Stimulated activated CD8-positive, alpha-beta memory T cell treated with anti-CD3 and anti-CD28 coated beads, Interleukin-7, amount 100 ng/mL, for 1 hour (primary cell): ENCODE measurements at places on chromosomes 5 and 9.

- peak; percentile 73 for DNase-seq
Observed at GRCh38 chr5:179060116-179061008, at the start of gene ZNF354C. Gene ZNF354C, plus strand, starts transcription at chr5:179060373. Its CDS starts 1,696 bp downstream, at chr5:179062069.

- DNase-seq = no peak
Observed at GRCh38 chr9:92661127-92661526, 8.8 kb downstream of the IPPK start.

- DNase-seq = no peak
Observed at GRCh38 chr9:31388660-31389059, 995.8 kb upstream of the ACO1 start.

DNA sequence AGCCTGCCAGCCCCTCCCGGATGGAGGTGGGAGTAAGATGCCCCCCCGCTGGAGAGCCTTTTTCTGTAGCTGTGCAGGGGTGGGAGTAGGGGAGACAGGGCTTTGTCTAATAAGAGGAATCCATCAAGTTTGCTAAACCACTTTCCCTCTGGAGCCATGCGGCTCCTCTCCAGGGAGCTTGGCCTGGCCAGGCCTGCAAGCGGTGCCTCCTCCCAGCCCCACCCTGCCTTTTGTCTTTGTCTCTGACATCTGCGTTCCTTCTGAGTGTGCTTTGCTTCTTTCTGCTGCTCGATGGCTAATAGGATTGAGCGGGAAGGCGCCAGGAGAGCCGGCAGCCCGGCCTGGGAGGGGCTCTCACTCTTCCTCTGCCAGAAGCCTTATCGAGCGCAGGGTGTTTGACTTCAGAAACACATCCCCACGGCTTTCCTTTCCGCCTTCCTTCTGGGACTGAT is 26.7 kb upstream of the FCN1 start:
- no peak for DNase-seq

DNA sequence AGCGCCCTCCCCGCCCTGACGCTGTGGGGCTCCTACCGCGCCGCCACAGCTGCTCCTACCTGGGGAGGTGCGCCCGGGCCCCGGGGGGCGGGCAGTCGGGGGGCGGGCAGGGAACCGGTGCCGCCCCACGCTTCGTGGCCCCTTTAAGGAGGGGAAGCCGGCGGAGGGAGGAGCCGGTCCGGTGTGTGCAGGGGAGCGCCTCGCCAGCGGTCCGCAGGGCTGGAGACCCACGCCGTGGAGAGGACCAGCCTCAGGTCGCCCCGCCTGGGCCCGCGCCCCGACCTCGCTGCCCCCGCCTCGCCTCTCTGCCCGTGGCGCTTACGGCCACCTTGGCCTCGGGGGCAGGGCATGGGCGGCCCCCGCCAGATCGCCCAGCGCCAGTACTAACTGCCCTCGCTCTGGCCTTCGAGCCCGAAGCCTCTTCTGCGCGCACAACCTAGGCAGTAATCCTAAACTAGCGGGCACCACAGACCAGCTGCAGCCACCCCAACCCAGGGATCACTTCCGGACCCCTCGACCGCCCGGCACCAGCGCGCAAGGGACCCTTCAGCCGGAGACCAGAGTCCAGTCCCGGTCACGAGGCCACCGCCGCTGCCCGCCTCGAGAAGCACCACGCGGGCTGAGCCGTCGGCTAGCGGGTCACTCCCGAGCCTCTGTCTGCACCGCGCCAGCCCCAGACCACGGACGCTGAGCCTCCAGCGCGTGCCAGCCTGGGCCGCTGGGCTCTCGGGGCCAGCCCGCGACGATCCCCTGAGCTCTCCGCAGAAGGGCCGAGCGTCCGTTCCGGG is at the start of gene FOXE1:
FOXE1 (plus strand) TSS at position 171 of the 788 bp plus-strand sequence. CDS start 689 bp downstream, outside the sequence.
- no peak for DNase-seq

DNA sequence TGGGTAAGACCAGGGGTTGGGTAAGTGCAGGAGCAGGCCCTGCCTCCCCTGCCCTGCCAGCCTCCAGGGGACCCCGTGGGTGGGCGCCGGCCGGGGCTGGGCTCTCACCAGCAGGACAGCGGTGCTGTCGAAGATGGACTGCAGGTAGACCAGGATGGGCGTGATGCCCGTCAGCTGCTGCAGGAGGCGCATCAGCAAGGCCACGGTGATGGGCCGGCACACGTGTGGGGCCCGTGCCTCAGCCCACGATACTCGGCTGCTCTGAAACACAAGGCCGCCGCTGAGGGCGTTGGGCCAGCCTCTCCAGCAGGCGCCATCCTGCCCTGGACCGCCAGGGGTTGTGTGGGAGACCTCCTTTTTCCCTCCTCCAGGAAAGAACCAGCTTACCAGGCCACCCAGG is 4.0 kb downstream of the SLC2A6 start:
- no peak for DNase-seq

DNA sequence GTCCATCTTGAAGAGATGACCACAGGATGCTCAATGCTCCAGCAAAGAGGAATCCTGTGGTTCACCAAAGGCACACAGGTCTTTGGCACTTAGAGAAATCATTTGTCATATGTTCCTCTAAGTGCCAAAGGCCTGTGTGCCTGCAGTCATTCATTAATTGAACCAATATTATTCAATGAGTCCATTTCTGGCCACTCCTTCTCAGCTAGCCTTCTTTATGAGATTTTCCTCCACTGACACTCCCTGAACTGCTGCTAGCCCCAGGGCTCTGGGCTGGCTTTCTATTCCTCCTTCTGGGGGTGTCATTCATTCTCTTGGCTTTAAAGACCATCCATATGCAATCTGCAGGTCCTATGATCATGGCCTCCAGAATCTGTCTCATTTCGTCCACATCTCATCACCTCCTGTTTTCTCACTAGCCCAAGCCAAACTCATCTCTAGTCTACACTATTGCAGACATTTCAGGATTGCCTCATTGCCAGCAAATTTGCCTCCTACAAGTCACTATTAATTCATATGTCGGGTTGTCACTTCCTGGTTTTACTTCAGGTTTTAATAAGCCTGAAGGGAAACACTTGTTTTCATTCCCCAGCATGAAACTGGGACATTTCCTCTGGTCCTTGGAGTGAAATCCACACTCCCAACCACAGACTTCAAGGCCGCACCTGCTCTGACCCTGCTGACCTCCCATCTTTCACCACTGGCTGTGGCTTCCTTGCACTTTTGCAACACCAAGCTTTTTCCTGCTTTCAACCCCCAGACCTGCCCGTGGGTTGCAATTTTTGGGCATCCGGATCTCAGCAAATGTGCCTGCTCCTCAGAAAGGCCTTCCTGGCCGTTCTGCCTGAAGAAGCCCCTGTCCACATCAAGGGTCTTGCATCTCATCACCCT is 35.1 kb downstream of the KCNIP1 start:
- DNase-seq = no peak

DNA sequence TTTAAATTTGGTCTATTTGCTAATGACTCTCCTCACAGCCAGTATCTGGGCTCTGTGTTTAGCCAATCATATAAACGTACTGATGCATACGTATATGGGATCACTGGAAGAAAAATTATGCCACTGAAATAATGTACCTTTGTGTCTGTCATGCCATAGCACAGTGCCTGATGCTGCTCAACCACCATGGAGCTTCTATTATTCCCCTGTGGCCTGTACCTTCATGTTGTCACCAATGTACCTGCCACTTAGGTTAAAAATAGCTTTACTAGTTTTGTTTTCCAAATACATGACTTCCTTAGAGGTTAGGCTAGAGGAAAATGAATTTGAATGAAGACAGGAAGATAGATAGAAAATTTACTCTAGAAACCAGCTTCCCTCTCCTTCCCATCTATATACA is 34.6 kb downstream of the HACD4 start:
- DNase-seq = no peak

DNA sequence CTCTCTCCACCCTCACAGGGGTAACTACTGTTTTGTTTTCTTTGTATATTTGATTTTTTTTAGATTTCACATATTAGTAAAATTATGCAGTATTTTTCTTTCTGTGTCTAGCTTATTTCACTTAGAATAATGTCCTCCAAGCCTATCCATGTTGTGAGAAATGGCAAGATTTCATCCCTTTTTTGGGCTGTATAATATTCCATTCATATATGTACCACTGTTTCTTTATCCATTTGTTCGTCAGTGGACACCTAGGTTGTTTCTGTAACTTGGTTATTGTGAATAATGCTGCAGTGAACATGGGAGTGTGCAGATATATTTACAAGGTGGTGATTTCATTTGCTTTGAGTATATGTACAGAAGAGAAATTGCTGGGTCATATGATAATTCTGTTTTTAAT is 144.0 kb upstream of the CHD1 start:
- DNase-seq = no peak

DNA sequence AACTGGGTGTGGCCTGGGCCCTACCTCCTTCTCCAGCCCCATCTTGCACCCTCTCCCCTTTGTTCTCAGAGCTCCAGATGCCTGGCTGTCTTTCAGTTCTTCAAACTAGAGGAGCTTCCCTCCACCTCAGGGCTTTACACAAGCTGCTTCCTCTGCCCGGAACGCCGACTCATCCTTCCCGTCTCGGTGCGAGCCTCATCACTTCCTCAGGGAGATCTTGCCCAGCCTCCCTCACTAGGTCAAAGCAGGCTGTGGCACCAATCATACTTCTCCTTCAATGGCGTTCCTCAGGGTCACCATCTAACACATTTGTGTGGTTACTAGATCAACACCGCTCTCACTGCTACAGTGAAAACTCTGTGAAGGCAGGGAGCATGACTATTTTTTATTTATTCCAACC is 56.2 kb upstream of the ZSWIM6 start:
- DNase-seq = no peak

DNA sequence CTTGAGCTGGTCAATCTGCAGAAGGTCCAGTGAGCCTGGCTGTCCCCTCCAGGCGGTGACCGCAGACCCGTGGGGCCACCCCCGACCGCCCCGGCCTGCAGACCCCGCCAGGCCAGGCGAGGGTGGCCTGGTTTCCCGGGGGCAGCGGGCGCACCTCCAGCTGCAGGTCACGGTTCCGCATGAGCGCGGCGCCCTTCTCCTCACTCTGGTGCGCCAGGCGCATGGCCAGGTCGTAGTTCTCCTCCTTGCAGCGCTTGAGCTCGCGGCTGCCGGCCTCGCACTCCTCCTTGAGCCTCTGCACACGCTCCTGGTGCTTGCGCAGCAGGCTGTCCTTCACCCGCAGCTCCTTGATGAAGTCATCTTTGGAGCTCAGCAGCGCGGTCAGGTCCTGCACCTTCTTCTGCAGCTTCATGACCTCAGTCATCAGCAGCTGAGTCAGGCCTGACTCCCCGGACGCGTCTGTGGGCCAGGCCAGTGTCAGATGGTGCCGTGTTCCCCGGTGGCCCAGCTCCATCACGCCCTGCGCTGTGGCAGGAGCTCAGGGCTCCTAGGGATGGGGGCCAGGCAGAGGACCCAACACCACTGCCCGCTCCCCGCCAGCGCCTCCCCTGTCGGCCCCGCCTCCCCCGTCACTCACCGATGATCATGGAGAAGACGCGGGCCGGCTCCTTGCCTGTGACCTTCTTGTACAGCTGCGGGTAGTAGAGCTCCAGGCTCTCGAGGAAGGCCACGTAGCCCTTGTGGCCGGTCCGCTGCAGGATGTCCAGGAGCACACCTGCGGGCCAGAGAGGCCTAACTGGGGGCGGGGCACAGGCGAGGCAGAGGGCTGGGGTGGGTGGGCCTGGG is 2.6 kb downstream of the CARD9 start:
- DNase-seq = no peak

- no peak for DNase-seq
Observed at GRCh38 chr5:173882632-173883031, 5.5 kb upstream of the CPEB4 start.

DNA sequence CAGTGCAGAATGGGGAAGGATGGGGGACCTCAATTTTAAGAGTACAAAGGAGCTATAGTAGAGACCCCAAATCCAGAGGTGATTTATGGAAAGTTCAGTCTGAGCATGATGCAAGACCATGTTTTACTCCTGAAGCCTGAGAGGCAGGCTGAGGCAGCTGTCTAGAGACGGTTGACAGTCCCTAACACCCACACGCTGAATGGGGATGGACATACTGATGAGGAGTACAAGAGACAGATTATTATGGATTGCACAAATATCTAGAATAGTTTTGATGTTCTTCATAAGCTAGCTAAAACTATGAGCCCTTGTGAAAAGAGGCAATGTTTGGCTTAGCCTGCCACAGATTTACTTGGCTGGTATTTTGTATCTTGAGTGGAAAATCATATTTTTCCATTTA is 64.5 kb downstream of the PRR16 start:
- no peak for DNase-seq

GRCh38 chr5:7904170-7904569 is 35.2 kb downstream of the MTRR start:
- no peak for DNase-seq

DNA sequence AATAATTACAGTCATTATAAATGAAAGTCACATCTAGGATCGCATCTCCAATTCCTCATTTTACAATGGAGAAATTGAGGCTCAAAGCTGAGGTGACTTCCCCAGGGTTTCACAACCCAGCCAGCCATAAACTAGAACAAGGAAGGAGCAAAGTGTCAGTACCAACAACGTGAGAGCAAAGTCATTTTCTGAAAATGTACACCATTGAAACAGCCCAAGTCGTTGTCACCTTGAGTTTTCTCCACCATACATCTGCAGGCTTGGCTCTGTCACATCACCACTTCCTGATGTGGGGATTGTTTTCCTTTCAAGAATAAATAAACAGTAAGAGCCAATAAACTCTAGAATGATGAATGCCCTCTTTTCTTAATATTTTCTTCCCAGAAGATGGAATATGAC is 184.5 kb upstream of the PTGER4 start:
- no peak for DNase-seq

DNA sequence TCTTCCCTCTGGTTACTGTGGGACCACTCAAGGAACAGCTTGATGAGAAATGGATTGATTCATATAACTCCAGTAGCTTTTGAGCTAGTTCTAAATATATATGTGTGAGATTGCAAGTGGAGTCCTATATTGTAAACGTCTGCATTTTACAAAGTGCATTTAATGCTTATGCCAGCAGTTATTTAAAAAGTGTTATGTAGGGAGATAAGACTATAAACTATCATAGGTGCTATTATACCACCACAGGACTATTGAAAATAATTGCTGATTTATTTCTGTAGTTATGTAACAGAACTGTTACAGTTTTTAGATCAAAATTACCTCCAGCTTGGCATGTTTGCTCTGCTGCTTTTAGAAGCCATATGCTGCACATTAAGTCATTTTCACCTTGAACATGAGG is 36.2 kb downstream of the PTCD2 start:
- no peak for DNase-seq

DNA sequence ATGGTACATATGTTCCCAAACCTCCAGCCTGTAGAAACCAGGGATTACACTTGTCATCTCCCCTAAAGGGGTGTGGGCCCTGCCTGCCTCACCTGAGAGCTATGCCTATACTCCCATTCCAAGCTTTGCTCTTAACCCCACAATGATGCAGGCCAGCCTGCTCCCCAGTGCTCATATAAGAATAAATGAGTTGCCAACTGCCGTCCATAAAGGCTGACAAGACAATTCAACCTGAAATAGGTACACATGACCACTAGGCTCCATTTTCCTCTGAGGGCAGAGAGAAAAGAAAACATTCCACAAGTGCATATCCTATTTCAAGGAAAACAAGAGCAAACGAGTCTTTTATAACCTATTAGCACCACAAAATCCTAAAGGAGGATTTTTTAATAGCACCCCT is 28.4 kb downstream of the SKP1 start:
- no peak for DNase-seq

DNA sequence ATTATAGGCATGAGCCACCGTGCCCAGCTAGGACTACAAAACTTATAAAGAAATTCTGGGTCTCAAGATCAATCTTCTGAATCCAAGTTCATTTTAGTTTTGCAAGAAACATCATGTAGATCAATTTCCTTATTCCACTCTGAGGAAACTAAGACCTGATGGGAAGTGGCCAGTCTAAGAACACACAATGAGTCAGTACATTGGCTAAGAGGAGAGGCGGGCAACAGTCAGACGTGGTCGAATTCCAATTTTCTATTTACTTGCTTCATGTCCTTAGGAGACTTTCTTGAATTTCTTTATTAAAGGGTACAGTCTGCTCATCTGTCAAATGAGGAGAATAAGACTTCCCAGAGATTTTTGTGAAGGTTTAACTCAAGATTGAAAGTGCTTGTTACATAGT is 432.1 kb upstream of the BRINP1 start:
- DNase-seq = no peak
